Activated T-cell treated with anti-CD3 and anti-CD28 coated beads, Interleukin-2, amount 50 U/mL, for 72 hours (primary cell): ENCODE measurements at places on chromosomes 1 and 21.

DNA sequence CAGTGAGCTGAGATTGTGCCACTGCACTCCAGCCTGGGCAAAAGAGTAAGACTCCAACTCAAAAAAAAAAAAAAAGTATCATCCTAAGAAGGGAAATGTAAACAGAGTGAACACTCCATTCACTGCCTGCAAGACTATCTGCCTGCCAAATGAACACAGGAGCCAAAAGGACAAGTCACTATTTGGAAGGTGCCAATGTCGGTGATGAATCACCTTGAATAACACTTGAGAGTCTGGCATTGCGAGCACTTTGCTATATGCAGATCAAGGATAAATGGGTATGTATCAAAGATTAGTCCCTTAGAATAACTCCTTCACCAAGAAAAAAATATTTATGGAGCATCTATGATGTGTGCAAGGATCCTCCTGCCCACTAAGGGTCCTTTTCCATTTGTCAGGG lies 6.6 kb downstream of the UBR4 start:
- no peak for DNase-seq

- no peak for DNase-seq
These were observed 69.0 kb downstream of the HFM1 start for GRCh38 chr1:91335603-91336002.

DNA sequence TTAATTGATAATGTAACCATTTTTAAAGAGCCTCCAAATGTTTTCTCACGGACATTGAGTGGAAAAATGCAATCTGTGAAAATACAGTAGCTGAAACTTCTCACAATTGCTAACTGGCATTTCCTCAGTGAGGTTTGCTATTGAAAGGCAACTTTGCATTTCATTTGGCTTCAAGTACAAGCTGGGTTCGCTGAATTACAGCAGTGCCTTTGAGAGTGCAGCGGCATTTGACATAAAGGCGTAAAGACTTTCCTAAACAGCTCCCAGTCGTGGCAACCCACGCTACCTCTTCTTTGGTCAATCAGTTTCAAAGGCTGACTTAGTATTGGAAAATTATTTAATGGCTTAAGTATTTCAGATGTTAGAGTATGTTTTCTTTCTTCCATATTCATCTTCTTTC lies 39.3 kb upstream of the ZBTB18 start:
- DNase-seq: no peak

GRCh38 chr1:225846331-225847310 lies 35.6 kb downstream of the TMEM63A start:
- no peak for DNase-seq

DNA sequence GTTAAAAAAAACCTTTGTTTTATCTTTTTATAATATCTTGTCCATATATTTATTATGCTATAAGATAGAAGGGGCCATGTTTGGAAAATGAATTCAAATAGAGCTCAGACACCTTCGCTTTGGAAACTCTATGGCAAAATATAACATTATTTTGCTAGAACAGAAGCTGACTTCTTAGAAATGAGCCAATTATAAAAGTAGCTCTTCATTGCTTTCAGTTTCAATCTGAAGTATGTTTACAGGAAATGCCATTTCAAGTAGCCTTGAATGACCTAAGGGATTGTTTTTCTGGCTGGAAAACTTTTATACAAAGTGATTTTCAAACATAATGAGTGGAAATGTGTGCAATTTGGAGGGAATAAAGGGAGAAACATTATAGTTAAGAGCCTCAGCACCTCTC lies 37.8 kb upstream of the GBP5 start:
- DNase-seq: no peak

- DNase-seq: no peak
These were observed 154.5 kb upstream of the GORAB start for GRCh38 chr1:170377440-170377839.

DNA sequence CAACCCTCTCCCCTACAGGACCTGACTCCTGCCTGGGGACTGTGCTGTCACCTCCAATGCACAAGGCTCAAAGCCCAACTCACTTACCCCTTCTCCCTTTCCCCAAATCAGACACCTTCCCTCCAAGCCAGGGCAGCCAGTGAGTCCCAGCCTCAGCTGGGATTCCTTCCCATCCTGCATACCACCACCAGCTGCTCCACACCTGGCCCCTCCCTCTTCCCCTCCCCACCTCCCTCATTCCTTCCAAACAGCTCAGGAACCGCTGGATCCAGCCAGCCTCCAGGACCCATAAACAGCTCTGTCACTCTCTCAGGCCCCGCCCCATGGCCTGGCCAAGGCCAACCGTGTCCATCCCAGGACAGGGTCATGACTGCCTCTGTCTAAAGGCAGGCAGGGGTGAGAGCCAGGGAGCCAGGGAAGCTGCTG lies 41.4 kb downstream of the ACOT7 start:
- no peak for DNase-seq

- no peak for DNase-seq
These were observed 987 bp downstream of the DYNLT4 start for GRCh38 chr1:44806025-44806703.

- DNase-seq: no peak
These were observed 25.7 kb downstream of the CRYAA start for GRCh38 chr21:43194303-43195120.

- peak; percentile 35 for DNase-seq
These were observed 213.0 kb downstream of the LMX1A start for GRCh38 chr1:165143437-165144065.

DNA sequence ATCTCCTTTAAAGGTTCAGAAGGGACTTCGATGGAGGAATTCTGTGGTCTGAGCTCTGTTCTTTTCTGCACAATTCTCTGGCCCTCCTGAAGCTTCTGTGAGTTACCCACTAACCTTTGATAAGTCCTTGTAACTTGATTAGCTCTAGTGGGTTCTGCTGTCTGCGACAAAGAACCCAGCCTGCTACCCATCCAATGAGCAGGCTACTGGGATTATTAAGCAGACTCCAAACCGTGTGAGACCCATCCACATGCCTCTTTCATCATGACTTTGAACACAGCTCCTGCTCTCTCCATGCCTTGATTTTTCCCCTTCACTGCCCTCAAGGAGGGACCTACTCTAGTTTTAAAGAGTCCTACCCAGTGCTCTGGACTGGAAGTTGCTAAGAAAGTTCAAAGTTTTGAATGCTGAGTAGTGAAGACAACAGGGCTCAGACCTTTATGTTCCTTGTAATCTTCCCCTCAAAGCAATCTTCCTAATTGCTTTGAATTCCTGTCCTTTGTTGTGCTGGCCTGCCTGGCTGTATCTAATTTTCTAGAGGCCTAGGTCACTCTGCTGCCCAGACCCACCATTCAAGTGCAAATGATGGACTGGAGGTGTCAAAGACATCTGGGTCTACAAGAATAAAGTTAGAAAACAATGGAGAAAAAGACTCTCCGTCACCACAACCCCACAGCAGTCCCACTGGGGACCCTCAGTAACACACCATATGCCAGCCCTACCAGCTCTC lies 146.9 kb downstream of the RHOU start:
- DNase-seq: no peak

DNA sequence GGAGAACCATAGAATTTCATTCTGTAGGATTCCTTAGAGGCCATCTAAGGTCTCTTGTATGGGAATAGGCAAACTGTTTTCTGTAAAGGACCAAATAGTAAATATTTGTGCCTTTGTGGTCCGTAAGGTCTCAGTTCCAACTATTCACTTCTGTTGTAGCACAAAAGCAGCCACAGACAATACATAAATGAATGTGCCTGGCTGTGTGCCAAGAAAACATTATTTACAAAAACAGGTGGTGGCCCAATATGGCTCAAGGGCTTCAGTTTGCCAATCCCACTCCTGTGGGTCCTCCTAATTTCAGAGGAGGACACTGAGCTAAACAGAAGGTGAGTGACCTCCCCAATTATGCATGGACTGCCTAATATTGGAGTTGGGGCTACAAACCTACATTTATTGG lies 67.6 kb upstream of the EDEM3 start:
- DNase-seq: peak; percentile 15

DNA sequence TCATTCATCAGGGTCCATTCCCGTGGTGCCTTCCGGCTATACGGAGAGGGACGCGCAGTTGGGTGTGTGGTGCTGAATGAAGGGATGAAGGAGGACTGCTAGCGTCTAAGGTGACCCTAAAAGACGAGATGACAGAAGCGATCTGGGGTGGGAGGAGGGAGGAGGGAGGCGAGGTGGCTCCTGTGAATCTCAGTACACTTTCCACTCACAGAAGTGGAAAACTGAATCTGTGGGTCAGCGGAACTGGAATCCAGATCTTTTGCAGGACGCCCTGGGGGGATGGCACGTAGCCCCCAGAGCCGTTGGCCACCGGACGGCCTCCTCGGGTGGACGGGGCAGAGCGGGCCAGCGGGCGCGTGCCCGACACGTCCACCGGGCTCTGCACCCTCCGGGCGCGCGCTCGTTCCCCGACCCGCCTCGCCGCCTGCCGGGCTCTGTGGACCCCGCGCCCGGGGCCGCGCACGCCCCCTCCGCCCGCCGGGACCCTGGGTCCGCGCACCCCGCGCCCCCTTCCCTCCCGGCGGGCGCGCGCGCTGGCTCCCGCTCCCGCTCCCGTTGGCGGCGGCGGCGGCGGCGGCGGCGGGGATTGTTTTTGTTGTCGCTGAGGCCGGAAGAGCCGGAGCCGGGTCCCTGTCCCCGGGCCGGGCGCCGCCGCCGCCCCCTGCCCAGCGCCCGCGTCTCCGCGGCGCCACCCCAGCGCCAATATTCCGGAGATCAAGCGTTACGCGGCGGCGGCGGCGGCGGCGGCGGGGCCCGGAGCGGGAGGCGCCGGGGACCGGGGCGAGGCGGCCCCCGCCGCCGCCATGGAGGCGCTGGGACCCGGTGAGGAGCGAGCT lies at the start of gene AGO4:
TSS of gene AGO4 (plus strand) at position 403 of the 836 bp plus-strand sequence. CDS start at position 804, 401 bp downstream.
- peak; percentile 40 for DNase-seq

GRCh38 chr1:84283381-84283780 lies 18.1 kb upstream of the SAMD13 start:
- DNase-seq: no peak

GRCh38 chr1:180571060-180571831 lies 12.5 kb downstream of the OVAAL start:
- no peak for DNase-seq

GRCh38 chr1:56194701-56195300 lies 384.6 kb downstream of the PLPP3 start:
- DNase-seq: no peak

- DNase-seq: no peak
These were observed 70.7 kb downstream of the SPATA46 start for GRCh38 chr1:162305969-162306368.

GRCh38 chr1:6601923-6602668 lies 573 bp downstream of the KLHL21 start:
- DNase-seq: peak; percentile 57

- DNase-seq: peak; percentile 27
These were observed 41.1 kb upstream of the CSF3R start for GRCh38 chr1:36523850-36524249.

DNA sequence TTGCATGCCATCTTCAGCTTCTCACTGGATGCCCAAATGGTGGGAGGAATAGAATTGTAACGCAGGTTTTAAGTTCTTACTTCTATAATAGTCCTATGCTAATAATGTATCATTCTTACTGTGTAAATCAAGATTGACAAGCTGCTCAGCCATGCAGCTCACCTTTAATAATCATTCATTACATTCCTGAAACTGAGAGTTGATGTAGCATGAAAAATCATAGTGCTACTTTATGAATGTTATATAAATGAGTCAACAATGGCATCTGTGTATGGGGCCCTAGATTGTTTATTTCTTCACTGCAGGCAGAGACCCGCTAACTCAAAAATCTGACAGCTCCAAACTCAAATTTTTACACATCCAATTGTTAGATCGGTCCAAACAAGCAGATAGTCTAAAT lies 34.4 kb downstream of the FH start:
- DNase-seq: no peak

GRCh38 chr1:236144446-236145150 lies 2.3 kb downstream of the GPR137B start:
- DNase-seq: no peak

DNA sequence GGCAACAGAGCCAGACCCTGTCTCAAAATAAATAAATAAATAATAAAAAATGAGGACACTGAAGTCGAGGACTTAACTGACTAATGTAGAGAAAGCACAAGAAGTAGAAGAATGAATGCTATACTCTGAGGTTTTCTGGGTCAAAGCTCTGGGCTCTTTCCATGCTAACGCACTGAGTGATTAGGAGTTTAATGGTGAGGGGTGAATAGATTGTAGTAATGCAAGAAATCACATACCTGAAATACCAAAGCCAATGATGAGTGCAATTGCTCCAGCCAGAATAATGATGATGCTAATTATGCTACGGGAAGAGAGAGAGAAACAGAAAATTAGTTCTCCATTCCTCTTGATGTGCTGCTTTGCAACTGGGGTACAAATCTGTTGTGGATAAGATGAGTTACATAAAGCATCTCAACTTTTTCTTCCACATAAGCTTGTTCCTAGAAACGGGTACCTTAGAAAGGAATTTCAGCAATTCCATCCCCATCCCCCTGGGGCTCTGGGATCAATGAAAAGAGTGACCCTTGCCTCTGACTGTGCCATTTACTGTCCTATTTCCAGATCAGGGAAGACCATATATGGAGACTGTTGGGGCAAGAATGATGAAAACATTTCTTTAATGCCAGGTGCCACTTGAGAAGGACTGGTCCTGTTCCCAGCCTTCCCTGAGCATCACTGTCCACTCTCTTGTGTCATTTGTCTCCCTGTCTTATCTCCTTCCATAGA lies 40.7 kb downstream of the VTCN1 start:
- no peak for DNase-seq

- DNase-seq: peak; percentile 74
These were observed 2.8 kb upstream of the C1orf162 start for GRCh38 chr1:111471012-111471411.

GRCh38 chr1:36796106-36796590 lies 238.2 kb downstream of the GRIK3 start:
- DNase-seq: no peak

GRCh38 chr21:27363719-27364477 lies 397.0 kb upstream of the ADAMTS5 start:
- no peak for DNase-seq

DNA sequence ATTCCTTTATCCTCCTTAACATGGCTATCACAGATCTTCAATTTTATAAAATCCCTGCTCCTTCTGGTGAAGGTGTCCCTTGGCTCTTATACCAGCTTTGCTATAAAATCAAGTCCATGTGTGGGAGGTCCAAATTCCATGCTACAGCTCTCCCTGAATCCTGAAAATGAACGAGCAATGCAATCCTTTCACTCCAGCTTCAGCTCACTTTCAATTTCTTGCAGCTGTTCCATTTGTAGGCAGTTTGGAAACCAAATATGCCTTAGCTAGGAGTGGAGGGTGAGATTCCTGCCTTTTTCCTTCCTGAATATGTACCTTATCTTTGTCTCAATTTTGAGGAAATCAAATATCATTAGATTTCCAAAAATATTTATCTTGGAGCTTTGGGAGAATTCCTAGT lies 402.6 kb downstream of the TTLL7 start:
- DNase-seq: no peak

GRCh38 chr1:11728126-11728806 lies 7.7 kb upstream of the AGTRAP start:
- DNase-seq: no peak

GRCh38 chr1:109546311-109547109 lies 1.9 kb upstream of the GNAI3 start:
- DNase-seq: peak; percentile 89

- no peak for DNase-seq
These were observed 120.1 kb downstream of the CLIC6 start for GRCh38 chr21:34788879-34789278.
